ENCODE measurements at places on chromosomes 5 and 9.

GRCh38 chr9:122797316-122798063 lies 2.4 kb upstream of the OR1K1 start:
- DNase-seq: no peak

GRCh38 chr5:58188262-58188651 lies 271.6 kb downstream of the PLK2 start:
- DNase-seq: no peak

- no peak for DNase-seq
These were observed 34.4 kb upstream of the TAF11L2 start for GRCh38 chr5:17463653-17464052.

GRCh38 chr5:132679717-132680380 lies 6.1 kb downstream of the IL4 start:
- DNase-seq: no peak

DNA sequence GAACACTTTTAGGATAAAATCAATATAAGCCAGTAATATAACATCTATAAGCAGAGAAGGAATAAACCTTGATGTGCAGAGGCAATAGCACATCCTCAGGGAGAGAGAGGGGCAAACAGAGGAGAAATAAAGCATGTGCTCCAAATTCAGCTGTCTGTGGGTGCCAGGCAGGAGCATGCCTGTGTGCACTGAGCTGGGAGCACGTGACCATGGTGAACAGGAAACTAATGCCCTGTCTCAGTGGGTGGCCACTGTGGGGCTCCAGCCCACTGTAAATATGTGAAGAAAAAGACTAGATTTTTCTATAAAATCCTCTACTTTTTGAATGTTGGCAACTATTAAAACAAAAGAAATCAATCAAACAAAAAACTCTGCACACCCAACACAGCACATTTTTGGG lies 55.3 kb downstream of the FYB1 start:
- DNase-seq: no peak

GRCh38 chr5:56763711-56764466 lies 51.5 kb upstream of the MAP3K1 start:
- no peak for DNase-seq

DNA sequence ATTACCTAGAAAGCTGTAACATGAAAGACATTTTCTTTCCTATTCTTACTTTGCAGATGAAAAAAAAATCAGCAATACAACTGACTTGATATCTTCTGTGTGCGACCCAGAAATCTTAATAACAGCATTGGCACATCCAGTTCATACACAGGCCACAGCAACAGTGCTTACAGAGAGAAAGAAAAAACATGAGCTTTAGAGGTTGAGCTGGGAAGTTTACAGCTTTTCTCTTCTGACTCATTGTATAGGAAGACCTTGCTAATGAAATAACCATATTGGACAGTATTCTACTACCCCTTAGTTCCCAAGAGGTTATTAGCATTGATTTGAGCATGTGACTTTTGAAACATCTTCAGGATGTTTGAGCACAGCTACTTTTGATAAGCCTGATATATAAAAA lies 1033.4 kb upstream of the DMAC1 start:
- no peak for DNase-seq

DNA sequence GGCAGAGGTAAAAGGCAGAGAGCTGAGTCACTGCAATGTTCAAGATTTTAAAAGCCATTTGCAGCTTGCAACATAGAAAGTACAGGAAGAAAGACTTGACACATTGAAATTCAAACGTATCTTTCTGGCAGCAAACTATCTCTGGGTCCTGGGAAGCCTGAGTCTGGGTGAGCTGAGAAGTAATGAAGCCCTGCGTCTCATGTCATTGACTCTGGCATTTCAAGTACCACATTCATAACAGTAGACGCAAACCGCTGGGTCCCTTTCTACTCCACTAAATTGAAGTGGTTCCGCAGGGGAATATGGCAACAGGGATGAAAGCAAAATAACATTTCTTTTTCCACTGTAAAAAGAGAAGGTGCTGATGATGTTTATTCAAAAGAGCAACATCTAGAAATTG lies 694.3 kb downstream of the BRINP1 start:
- no peak for DNase-seq

GRCh38 chr9:120258096-120258495 lies 321.9 kb downstream of the CDK5RAP2 start:
- DNase-seq: no peak
